ENCODE measurements at places on chromosomes 3 and 15.

GRCh38 chr3:149199474-149199873 is 22.2 kb downstream of the CP start:
- no peaks in the 10 kb centered on the region for H3K27me3 ChIP-seq
- peak; percentile 9 for DNase-seq
- no peak overlapping the region for H3K4me3 ChIP-seq

GRCh38 chr3:43870120-43870519 is 179.4 kb downstream of the ABHD5 start:
- H3K4me3 ChIP-seq: peak overlapping the region; percentile 67
- H3K27ac ChIP-seq: peak overlapping the region; percentile 98
- no peaks in the 10 kb centered on the region for H3K36me3 ChIP-seq
- peaks cover 97% of the 10 kb centered on the region for H3K4me1 ChIP-seq
- DNase-seq: peak; percentile 60

DNA sequence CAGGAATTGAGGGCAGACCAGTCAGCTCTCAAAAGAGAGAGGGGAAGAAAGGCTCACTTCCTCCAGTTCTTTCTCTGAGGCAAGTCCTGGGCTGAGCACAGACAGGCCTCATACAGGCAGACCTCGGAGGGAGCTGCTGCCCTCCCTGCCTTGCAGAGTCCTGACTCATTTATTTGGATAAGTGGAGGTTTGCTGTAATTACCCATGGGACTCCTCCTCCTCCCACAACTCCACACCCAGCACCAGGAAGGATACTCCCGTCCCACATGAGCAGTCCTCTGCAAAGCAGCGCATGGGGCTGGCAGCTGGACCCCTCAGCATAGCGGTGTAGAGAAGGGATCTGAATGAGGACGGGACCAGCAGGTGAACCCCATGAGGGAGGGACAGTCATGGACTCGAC is 13.4 kb upstream of the SCN10A start:
- H3K4me1 ChIP-seq: peaks cover 46% of the 10 kb centered on the region
- H3K4me3 ChIP-seq: no peak overlapping the region

DNA sequence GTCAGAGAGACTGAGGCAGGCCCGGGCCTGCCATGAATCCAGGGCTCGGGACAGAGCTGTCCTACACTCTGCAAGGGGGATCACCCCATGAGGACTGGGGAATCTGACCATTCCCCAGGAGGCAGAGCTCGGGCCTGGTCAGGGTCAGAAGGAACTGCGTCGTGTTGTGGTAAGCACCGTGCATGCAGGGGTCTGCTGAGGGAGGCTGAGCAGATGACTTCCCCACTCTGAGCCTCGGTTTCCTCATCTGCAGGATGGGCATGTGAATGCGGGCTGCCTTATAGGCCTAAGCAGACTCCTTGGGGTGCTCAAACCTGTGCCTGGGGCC is 61.6 kb upstream of the IQSEC1 start:
- no peak for DNase-seq
- H3K4me1 ChIP-seq: no peaks in the 10 kb centered on the region
- no peak overlapping the region for H3K4me3 ChIP-seq

GRCh38 chr3:188402229-188402628 is 248.3 kb downstream of the LPP start:
- no peaks in the 10 kb centered on the region for H3K27me3 ChIP-seq
- H3K4me3 ChIP-seq: no peak overlapping the region
- peaks cover 25% of the 10 kb centered on the region for H3K4me1 ChIP-seq
- H3K27ac ChIP-seq: no peak overlapping the region

GRCh38 chr3:67551361-67552016 is 102.9 kb downstream of the SUCLG2 start:
- no peak for DNase-seq
- H3K4me3 ChIP-seq: no peak overlapping the region
- H3K36me3 ChIP-seq: peaks cover 6% of the 10 kb centered on the region
- H3K27ac ChIP-seq: no peak overlapping the region

- peak overlapping the region; percentile 98 for H3K27ac ChIP-seq
- peaks cover 36% of the 10 kb centered on the region for H3K4me1 ChIP-seq
- peaks cover 2% of the 10 kb centered on the region for H3K27me3 ChIP-seq
- peaks cover 5% of the 10 kb centered on the region for H3K36me3 ChIP-seq
- DNase-seq: no peak
- peak overlapping the region; percentile 92 for H3K4me3 ChIP-seq
Measured at GRCh38 chr3:53890726-53891475, 758 bp downstream of the SELENOK start.
